ENCODE measurements at places on chromosomes 16 and 17.

DNA sequence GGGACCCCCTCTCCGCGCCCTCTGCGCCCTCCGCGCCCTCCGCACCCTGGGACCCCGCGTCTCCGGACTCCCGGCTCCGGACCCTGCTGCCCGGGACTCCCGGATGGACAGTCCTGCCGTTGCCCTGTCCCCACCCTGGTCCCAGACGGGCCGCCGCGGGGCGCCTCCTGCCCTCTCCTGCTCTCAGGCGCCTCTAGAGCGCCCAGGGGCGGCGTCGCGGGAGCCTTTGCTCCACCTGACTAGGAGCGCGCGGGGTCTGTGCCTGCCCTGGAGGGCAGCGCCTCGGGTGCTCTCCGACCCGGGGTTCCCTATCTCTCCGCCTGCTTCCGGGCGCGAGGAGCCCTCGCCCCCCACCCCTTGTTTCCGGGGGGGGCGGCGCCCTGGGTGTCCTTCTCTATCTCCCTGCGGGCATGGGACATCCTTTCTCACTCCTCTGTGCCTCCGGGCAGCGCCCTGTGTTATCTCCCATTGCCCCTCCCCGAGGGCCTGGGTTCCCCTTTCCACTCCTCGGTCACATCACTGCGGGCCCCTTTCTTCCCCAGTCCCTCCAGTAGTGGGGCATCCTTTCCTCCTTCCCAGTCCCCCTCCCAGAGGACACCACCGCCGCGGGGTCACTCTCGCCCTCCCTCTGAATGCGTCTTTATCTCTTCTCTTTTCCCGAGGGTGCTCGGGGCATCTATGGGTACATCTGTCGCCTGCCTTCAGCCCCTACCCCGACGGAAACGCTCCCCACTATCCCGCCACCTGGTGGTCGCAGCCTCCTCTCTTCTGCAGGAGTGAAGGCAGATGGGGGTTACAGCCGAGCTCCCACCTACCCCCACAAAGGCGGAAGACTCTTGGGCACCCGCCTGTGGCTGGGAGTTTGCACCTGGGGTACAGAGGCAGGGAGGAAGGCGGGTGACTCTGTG lies 875 bp downstream of the PRKCB start:
- DNase-seq, result no peak

DNA sequence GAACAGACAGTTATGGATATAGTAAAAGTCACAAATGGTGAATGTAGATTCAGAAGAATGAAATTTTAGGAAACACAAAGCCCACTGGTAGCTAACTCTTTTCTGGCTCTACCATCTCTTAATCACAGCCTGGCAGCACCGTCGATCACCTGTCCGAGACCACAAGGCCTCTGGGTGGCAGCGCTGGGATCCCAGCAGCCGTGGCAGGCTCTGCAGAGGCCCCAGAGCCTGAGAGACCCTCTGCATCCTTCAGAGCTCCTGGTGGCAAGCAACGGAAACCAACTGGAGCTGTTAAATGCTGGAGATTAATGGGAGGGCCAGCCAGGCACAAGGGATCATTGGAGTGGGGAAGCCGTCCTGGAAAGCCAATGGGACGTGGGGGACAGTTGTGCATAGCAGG lies 26.3 kb downstream of the LAT start:
- no peak for DNase-seq

GRCh38 chr16:70448075-70448474 lies 6.3 kb upstream of the FCSK start:
- no peak for DNase-seq

- DNase-seq, result no peak
These were observed 102.2 kb downstream of the CDK5R1 start for GRCh38 chr17:32588982-32589381.

- DNase-seq, result no peak
These were observed 102.1 kb downstream of the N4BP1 start for GRCh38 chr16:48507886-48508285.

GRCh38 chr17:9235346-9235745 lies 214.0 kb downstream of the NTN1 start:
- no peak for DNase-seq

GRCh38 chr16:117379-118365 lies 20.8 kb downstream of the NPRL3 start:
- DNase-seq, result peak; percentile 19

DNA sequence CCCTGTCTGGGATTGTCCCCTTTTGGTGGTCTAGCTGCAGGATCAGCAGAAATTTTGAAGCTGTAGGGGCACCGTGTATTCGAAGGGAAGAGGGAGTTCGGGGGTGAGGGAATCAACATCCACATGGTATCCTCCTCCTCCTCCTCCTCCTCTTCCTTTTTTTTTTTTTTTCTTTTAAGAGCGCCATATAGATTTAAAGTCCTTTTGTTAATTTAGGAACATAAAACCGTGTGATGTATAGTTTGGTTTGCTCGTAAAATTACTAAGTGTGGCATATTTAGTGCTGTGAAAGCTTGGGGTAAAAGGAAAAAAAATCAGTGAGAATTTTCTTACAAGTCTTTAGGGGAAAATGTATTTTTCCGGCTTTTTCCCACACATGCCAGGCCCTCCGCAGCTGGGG lies 50.1 kb upstream of the GSE1 start:
- DNase-seq, result no peak

GRCh38 chr16:11604783-11605563 lies 18.3 kb upstream of the LITAF start:
- no peak for DNase-seq

GRCh38 chr17:29561554-29562517 lies 5.0 kb downstream of the ABHD15 start:
- no peak for DNase-seq

DNA sequence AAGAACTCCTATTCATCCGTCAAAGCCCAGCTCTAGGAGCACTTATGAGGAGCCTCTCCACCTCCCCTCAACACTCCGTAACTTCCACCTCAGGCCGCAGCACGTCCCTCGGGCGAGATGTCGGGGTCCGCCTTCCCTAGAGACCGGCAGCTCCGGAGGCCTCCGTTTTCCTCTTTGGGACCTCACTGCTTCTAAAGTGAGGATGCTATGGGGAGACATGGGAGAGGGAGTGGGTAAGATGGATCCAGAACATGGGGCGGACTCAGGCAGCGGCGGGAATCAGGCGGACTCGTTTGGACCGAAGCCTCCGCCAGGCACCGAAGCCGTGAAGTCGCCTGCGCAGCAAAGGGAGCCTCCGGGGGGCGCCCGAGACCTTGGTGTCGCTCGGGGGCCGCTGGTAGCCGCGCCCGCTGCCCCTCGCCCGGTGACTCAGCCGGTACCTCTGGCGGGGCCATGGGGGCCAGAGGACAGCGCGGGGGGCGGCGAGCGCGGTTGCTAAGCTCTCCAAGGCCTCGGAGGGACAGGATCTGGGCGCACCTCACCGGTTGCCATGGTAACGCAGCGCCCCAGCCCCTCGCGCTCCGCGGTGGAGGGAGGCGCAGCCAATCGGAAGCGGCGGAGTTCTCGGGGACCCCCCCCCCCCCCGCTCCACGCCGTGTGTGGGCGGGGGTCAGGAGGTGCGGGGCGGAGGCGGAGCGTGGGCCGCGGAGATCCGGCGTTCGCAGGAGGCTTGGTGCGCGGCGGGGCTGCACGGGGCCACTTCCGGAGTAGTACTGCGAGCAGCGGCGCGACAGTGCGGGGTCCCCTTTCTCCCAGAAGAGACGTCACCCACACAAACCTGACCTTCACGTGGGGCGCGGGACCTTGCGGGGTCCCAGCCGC lies 1.3 kb upstream of the HIC1 start:
- no peak for DNase-seq

GRCh38 chr17:74192950-74193781 lies 10.3 kb upstream of the RPL38 start:
- DNase-seq, result no peak

GRCh38 chr16:23724096-23724784 lies 11.2 kb upstream of the ERN2 start:
- DNase-seq, result no peak

DNA sequence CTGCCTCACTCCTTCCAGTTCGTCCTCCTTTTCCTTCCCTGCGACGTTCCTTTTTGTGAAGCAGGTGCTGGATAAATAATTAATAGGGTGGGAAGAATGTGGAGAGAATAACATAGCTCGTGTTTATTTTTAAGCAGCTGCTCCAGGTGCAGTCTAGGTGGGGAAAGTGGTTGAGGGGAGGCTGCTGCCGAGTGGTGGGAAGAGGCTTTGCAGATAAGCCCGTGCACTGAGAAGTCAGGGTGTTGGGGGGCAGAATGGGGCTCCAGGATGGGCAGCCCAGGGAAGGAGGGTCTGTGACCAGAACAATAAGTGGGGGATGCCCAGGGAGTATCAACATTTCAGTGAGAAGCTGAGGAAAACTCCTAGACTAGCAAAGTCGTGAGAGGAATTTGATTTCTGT lies 300.5 kb downstream of the CPPED1 start:
- no peak for DNase-seq

DNA sequence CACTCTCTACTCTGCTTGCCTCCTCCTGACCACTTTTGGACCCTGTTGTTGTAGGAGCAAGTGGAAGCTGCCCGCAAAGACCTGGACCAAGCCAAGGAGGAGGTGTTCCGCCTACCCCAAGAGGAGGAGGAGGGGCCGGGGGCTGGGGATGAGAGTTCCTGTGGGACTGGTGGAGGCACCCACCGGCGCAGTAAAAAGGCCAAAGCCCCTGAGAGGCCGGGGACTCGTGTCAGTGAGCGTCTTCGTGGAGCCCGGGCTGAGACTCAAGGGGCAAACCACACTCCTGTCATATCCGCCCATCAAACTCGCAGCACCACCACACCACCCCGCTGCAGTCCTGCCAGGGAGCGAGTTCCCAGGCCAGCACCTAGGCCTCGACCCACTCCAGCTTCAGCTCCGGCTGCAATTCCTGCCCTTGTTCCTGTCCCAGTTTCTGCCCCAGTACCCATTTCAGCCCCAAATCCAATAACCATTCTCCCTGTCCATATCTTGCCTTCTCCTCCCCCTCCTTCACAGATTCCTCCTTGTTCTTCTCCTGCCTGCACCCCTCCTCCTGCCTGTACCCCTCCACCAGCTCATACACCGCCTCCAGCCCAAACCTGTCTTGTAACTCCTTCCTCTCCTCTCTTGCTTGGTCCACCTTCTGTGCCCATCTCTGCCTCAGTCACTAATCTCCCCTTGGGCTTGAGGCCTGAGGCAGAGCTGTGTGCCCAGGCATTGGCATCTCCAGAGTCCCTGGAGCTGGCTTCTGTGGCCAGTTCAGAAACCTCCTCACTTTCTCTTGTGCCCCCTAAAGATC lies 11.0 kb upstream of the PHKG2 start:
- no peak for DNase-seq

GRCh38 chr16:66832661-66833305 lies 2.0 kb upstream of the NAE1 start:
- no peak for DNase-seq

GRCh38 chr17:80970044-80970761 lies 21.4 kb upstream of the CHMP6 start:
- no peak for DNase-seq

DNA sequence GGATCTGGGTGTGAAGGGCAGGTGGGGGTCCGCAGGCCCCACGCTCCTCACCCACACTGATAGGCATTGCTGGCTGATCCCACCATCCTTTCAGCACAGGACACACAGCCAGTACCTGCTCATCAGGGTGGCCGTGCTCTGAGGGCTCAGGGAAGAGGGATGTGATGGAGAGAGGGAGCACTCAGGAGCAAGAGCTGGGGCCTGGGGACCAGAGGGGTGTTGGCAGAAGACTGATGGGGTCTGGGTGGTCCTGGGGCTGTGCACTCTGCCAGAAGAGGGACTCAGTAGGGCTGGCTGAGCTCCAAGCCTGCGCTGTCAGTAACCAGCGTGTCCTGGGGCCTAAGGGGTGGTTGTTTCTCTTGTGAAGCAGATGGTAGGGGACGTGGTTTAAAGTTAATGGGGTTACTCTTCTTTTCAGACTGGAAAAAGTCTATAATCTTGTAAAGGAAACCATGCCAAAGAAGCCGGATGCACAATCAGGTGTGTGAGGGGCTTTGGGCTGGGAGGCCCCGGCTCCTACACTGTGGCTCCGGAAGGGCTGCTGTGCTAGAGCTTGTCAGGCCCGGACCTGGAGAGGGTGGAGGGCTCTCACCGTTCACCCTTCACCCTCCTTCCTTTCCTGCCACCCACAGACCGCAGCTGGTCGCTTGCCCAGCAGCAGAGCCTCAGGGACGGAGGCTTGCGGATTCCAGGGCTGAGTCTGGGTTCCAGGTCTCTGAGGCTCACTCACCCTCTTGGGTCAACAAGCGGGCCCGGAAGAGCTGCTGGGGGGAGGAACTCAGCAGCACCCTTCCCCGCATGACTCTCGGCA lies 27.8 kb downstream of the POLR3E start:
- no peak for DNase-seq

DNA sequence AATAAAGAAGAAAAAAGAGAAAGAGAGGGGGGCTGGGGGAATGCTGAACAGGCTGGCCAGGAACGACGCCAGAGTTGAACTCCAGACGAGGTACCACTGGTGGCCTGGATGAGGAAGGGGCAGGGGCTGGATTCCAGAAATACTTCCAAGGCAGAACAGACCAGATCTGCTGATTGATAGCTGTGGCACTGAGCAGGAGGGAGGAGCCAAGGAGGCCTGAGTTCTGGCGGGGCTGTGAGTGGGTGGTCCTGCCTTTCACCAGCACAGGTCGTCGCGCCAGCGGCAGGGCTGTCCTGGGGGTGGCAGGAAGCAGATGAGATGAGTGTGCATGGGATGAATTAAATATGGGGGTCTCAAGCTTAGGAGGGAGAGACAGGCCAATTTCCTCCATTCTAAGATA lies 5.5 kb downstream of the CCDC42 start:
- DNase-seq, result no peak

DNA sequence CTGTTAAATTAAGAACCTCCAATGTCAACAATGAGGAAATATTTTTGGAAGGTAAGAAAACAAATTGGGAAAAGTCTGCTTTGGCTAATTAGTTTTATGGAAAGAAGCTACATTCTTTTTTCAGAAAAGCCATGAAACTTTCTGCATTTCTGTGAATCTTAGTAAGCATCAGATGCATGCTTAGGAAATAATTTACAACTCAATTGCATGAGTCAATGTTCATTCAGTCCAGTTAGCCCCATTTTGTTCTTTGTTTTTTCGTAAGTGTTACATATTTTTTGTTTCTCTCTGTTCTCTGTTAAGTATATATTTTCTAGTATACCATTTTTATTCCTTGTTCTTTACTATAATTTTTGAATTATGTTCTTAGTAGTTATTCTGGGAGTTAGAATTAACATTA lies 195.2 kb upstream of the KIF2B start:
- no peak for DNase-seq

DNA sequence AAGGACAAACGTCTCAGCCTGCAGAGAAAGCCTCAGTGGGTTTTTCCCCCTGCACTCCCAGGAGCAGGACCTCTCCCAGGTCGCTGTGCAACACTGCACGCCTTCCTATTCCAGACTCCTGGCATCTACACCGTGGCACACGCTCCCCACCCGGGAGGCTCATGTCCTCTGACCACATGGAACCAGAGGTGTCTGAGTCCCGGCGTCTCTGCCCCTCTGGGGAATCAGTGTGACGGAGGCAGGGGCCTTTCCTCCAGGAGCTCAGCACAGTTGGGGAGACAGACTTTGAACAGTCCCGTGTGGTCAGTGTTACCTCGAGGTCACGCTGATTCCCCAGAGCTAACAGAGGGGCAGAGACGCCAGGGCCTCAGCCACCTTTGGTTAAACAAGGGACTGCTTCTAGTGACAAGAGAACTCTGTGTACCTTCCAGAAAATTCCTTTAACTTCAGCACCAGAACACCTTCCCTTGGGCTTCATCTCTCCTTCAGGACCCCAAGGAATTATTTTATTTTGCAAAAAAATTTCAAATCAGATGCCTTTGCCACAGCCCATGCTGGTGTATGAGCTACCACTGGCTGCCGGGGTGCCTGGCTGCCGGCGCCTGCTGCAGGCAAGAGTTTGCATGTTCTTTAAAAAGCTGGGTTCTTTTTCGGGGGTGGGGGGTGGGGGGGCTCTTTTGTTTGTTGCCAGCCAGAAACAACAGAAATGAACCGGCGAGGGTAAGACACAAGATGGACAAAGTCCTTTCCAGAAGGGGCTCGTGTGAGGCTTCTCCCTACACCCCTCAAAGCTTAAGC lies 6.6 kb downstream of the CANT1 start:
- DNase-seq, result no peak
